ENCODE measurements at places on chromosomes 4 and X. TPM values are rescaled to one million over a fixed set of nuclear protein-coding genes. Genes with fewer than 3 reads are reported as not detected.

- DNase-seq: no peak
Measured at GRCh38 chr4:5510504-5510903, 197.9 kb downstream of the EVC2 start.

DNA sequence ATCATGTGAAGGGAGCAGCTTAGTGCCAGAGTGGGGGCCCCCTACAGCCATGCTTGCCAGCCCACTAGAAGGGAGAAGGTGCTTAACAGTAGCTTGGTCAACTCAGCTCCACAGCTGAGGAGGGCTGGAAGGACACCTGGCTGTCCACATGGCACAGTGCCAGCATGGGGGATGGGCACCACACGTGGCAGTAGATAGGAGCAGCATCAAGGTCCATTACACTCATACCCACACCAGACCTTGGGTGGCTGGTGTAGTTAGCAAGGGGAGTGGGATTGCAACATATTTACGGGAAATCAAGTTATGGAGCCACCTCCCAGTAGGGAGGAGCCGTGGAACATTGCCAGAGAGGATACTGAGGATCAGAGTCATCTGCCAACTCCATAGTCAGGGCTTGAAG lies 37.9 kb upstream of the SLC4A4 start:
- DNase-seq: no peak

DNA sequence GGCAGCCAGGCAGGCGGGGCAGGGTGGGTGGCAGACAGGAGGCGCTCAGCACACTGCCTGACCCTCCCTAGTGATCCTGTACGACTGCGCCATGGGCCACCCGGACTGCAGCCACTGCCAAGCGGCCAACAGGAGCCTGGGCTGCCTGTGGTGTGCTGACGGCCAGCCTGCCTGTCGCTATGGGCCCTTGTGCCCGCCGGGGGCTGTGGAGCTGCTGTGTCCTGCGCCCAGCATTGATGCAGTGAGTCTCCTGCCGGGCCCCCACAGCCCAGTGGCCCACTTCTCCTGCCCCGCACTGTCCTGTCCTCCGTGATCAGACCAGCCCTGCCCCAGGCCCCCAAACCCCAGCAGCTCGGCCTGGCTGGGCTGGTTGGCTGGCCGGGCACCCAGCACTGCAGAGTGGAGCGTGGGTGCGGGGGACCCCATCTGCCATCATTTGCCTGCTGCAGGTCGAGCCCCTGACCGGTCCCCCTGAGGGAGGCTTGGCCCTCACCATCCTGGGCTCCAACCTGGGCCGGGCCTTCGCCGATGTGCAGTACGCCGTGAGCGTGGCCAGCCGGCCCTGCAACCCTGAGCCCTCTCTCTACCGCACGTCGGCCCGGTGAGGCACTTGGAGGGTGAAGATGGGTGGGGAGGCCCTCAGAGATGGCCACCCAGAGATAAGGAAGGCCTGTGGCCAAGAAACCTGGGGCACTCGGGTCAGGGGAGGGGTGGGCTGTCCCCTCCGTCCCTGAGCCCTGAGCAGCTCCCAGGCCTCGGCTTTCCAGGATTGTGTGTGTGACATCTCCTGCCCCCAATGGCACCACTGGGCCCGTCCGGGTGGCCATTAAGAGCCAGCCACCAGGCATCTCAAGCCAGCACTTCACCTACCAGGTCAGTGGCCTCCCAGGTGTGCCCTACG lies 7.6 kb downstream of the PLXNB3 start:
- DNase-seq: no peak

DNA sequence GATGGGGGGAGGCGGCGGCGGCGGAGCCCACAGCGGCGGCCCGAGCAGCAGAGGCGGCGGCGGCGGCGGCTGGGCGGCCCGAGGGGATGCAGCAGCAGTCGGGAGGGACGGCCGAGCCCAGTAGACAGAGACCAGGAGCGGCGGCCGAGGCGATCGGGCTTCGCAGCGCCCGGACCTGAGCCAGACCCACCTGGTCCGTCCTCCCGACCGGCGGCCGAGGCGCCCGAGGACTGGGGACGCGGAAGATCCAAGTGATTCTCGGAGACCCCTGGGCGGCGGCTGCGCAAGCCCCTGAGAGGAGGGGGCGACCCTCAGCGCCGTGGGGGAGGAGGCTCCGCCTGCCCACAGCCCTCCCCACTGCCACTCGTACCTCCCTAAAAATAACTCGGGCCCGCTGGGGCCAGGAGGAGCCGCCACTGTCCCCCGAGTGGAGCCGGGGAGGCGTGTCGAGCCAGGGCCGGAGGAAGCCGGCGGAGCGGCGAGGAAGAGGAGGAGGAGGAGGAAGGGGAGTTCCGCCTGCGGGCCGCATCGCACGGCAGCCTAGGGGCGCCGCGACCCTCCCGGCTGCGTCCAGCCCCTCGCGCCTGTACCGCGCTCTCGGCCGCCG lies 608 bp downstream of the RAPGEF2 start:
- DNase-seq: peak; percentile 12

- no peak for DNase-seq
Measured at GRCh38 chrX:40418146-40418812, 162.5 kb upstream of the ATP6AP2 start.

GRCh38 chr4:32798471-32799159 lies 2078.4 kb downstream of the PCDH7 start:
- no peak for DNase-seq

DNA sequence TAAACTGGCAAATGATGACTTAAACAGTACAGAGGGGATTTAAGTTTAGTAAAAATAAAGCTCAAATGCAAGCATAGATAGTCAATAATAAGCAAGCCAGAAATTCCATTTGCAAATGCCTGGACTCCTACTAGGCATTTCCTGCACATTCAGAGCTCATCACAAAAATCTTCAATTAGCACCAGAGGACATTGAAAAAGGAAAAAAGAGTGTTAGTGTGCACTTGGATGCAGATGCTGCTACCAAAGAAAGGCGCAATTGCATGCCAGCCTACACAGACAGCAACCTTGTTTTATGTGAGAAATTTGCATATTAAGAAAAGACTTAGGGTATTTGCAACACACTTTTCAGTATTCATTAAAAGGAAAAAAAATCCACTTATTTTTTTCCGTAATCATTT lies 282.1 kb downstream of the GRIA2 start:
- no peak for DNase-seq

DNA sequence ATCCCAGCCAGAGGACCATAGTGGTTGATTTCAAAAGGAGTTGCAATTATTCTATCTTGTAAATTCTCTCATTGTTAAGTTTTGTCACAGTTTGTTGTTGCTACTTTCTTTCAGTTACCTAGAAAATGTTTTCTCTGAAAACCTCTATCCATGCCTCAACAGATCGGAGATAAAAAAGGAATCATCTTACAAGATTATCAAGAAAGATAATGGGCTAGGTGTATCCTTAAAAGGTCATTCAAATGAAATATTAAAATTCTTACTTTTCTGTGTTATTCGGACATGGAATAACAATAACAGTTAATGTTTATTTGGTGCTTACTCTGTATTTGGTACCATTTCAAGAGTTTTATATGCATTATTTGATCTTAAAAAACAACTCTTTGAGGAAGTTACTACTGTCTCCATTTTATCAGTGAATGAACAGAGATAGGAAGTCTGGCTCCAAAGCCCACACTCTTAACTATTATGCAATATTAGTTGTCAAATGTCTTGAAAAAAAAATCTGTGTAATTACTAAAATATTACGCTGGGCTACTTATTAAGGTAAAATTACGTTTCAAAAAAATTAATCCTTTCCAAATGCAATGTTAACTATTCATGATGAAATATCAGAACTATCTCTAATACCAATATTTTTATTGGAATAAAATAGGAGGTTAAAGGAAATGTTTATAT lies 97.5 kb downstream of the SNCA start:
- no peak for DNase-seq

Gene ADAM29
- not detected for total RNA-seq

Gene PNMA6A
- total RNA-seq: 2.8 TPM

Gene ANXA3
- total RNA-seq: 50.7 TPM
